ENCODE measurements at places on chromosomes 7 and 10.

- DNase-seq: no peak
These were observed 114.9 kb downstream of the HDAC9 start for GRCh38 chr7:18610331-18610948.

DNA sequence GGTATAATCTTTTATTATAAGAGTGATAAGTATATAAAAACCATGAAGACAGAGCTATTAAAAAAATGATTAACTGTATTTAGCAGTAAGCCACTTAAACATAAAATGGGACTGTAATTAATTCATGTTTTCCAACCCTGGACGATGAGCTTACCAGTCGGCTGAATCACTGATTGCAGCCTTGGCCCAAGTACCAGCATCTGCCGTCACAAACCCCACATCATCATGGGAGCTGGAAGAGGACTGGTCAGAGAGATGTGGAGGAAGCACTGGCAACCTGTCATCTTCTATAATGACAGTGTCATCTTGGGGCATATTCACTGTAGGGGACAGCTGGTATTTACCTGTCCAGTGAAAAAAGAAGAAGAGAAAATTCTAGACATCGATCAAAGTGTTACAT is 473.6 kb downstream of the PARD3 start:
- DNase-seq: no peak

GRCh38 chr7:41692251-41692650 is 10.6 kb downstream of the INHBA start:
- DNase-seq: no peak

- no peak for DNase-seq
These were observed 375 bp upstream of the CHN2 start for GRCh38 chr7:29194206-29194593.

DNA sequence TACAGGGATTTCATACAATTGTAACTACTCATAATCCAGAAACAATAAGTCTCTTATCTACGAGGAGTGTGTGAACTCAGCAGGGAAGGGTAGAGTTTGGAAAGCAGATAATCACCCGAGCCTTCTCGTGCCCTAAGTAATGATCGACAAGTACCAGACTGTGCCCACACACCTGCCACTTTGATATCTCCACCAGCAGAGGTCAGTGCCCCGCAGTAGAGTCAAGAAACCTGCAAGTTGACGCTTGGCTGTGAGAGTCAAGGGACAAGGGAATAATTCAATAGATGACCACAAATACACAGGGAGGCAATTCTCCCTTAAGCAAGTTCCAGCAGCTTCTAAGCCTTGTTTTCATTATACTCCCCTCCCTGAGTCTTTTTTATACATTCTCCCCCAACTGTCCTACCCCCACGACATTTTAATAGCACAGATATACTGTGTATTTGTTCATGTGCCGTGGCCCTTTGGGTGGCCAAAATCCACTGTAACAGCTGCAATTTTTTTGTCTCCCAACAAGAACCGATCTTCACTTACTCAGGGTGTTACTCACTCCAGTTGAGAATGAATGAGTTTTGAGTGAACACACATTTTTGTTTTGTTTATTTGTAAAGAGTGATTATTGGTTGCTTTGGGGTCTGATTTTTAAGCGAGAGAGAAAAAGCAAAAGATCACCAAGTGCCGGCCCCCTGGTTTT is 106.9 kb upstream of the RHEB start:
- DNase-seq: no peak

DNA sequence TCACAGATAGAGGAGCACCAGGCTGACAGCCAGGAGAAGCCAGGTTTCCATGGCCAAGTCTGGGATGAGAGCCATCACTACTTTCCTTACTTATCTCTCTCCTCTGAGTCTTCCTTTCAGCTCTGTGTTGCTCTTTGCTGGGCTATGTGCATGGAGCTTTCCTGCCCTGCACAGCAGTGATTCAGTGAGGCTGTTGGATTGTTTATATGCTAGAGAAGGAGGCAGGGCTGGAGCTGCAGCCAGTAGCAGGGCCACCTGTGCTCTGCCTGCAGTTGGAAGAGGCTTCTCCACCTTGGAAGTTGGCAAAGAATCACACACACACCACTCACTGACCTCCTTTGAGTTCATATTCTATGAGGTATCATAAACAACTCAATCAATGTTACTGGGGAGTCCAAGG is at the start of gene CYP3A4:
TSS of gene CYP3A4 (minus strand) at position 178 of the 400 bp plus-strand sequence. CDS start at position 75, 103 bp downstream.
- DNase-seq: no peak

- peak; percentile 82 for DNase-seq
These were observed 32.2 kb downstream of the FOXL3 start for GRCh38 chr7:322111-322671.

GRCh38 chr10:62852961-62853702 is 37.0 kb upstream of the EGR2 start:
- no peak for DNase-seq

- no peak for DNase-seq
These were observed 174.2 kb downstream of the KIAA1217 start for GRCh38 chr10:24382979-24383663.

DNA sequence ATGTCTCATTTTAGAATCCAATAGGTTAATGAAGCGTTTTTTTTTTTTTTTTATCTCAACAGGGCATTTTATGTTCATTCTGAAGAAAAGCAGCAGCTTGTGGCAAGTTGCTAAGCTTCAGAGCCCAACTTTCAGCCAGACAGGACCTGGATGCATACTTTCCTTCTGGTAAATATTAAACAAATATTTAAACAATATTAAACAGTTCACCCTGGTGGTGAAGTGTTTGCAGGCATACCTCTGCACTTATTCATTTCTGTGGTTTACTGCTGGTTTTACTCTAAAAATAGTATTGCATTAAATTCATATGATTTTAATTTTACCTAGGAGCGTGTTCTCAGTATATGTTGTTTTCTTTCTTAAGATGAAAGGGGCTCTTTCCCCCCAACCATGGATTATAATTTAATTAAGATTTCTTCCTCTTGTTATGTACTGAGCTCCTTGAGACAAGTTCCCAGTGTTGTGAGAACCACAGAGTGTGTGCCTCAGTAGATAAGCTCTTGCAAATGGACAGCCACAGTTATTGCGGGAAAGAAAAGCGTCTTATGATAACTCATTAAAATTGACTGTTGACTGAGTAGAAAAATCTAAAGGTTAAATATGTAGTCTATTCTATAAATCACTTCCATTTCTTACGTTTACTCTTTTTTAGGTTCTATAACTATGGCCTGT is 155.8 kb downstream of the MALRD1 start:
- DNase-seq: no peak

DNA sequence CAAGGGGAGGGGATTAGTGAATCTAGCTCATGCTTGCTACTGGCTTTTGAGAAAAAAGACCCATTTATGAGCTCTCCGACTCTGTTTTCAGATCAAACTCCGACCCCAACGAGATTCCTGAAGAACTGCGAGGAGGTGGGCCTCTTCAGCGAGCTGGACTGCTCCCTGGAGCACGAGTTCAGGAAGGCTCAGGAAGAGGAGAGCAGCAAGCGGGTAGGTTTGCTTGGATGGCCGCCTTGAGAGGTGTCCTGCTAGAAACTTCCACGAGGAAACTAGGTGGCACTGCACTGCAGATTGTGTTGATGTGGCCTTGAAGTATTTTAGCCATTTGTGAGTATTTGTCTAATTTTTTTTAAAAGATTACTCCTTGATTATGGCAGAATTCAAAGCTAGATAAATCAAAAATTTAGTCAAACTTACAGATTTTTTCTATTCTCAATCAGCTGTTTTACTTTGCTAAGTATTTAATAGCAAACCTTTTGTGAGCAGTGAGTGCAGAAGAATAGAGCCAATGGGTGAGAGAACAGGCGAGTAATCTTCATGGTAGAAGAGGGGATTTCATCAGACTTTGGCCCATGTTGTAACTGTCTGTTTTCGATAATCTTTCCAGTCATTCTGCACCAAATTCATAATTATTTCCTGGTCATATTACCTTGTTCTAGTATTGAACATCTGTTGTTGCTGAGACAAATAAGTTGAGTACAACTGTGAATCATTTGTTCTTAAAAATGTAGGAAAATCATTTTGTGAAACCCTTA is 95.4 kb downstream of the CREB5 start:
- no peak for DNase-seq

Measured in activated T-helper 9 cell treated with anti-CD3 and anti-CD28 coated beads, Interleukin-2, amount 50 U/mL, for 16 hours (primary cell).